Stimulated activated CD4-positive, alpha-beta T cell treated with anti-CD3 and anti-CD28 coated beads, Interleukin-1b, Interleukin-23, amount 100 ng/mL, for 48 hours (primary cell): ENCODE measurements at places on chromosomes 7 and 10.

DNA sequence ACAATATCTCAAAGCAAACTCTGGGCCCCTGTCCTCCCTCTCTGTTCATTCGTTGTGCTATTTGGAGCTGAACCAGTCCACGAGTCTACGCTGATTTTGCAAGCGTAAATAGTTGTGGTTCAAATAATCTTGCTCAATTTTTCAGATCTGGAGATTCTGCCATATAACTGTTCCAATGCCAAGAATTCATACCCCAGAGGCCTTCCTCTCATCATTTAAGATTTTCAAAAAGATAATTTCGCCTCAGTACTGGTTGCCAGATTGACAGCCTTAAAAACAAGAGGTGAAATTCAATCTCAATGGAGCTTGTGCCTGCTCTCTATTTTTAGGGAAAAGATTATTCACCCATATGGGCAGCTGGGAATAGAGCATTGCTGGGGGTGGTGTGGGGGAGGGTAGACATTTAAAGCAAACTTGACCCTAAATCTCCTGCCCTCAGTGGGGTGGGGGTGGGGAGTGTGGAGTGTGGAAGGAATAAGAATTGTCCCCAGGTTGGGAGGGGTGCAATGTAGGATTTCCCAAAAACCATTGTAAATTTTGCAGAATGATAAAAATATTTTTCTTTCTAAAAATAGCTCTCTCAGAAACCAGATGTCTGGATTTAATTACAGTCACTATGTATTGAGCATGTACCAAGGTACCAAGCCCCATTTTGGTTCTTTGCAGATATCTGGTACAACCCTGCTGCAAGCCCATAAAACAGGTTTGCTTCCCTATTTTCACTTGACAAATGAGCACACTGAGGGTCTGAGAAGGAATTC is 104.7 kb upstream of the EEPD1 start:
- DNase-seq = no peak

- no peak for DNase-seq
Observed at GRCh38 chr10:37734971-37735370, 122.4 kb downstream of the ZNF248 start.

DNA sequence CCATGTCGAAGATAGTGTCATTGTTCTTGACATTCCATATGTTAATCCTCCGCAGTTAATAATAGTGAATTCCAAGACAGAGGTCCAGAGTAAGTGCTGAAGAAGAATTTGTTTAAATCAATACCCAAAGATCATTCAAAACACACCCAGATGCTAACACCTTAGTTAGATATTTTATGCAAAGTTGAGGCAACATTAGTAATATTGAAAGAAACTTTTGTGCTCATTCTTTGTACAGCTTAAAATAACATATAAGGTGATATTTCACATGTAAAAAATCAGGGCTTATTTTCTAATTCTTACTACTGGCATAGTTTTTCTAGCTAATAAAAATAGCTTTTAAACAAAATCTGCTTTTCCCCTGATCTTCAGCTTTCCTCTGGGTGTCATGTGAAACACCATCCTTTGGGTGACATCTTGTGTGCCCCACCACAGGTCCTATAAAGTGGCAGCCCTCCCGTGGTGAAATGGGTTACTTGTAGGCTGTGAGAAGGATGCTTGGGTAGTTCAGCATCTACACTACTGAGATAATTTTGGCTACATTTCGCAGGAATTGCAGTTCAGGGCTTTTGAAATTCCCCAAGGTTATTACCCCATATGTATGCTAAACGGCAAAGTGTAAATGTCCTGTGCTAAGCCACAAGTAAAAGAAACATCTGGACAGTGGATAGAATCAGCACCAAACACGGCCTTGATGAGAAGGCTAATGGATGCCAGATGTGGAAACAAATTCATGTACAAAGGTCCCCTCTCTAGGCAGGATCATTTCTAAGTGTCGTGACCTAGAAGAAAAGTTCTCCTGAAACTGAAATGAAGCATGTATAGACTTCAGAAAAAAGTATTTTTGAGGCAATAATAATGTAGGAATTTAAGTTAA is 105.4 kb downstream of the GRM3 start:
- DNase-seq = no peak

GRCh38 chr7:65910237-65910636 is 37.4 kb downstream of the VKORC1L1 start:
- no peak for DNase-seq

GRCh38 chr7:116840256-116840655 is 22.1 kb upstream of the CAPZA2 start:
- DNase-seq = no peak

GRCh38 chr7:98075801-98076200 is 30.9 kb upstream of the LMTK2 start:
- no peak for DNase-seq

GRCh38 chr10:98560565-98560964 is 113.8 kb upstream of the HPS1 start:
- no peak for DNase-seq

- DNase-seq = no peak
Observed at GRCh38 chr10:101303087-101303703, 50.8 kb upstream of the BTRC start.

GRCh38 chr10:116671274-116671926 is 50.6 kb downstream of the PNLIPRP2 start:
- DNase-seq = no peak
